ENCODE measurements at places on chromosomes 13 and 19.
A peak's percentile ranks its signal among the peaks of the same experiment; 100 is the strongest.

DNA sequence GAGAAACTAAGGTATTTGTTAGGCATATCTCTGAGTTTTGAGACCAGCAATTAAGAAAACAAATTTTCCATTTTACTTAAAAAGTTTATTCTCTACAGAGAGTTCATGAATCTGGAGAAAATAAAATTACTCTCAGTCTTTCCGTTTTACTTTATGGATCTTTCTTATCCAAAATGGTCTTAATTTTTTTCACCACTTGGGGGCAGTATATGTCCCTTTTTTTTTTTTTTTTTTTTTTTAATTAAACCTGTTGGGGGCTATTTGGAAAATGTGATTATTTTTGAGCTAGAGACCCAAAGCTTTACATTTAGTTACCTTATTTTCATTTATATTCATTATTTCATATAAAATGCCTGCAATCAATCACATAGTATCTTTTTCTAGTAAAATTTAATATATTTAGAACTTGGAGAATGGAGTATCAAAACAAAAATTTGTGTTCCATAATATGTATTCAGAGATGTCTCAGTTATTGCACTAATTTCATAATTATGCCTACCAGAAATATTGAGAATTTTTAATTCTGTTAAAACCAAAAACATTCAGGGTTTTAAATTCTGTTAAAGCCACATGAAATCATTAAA, 27.1 kb downstream of the PIBF1 start:
- no peak for DNase-seq

- DNase-seq, result no peak
Observed at GRCh38 chr19:47693903-47694302, 19.3 kb upstream of the EHD2 start.

DNA sequence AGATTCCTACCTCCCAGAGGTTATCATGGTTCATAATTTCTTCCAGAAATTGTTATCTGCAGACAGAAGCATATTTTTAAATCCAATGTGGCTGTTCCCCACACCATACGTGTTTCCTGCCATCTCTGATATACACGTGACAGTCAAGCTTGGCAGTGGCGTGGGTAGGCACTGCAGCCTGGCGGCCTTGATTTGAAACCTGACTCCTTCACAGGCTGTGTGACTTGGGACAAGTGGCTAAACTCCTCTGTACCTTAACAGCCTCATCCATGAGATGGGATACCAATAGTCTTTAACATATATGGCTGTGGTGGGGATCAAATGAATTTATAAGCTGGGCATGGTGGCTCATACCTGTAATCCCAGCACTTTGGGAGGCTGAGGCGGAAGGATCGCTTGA, 33.2 kb downstream of the DPF1 start:
- no peak for DNase-seq

DNA sequence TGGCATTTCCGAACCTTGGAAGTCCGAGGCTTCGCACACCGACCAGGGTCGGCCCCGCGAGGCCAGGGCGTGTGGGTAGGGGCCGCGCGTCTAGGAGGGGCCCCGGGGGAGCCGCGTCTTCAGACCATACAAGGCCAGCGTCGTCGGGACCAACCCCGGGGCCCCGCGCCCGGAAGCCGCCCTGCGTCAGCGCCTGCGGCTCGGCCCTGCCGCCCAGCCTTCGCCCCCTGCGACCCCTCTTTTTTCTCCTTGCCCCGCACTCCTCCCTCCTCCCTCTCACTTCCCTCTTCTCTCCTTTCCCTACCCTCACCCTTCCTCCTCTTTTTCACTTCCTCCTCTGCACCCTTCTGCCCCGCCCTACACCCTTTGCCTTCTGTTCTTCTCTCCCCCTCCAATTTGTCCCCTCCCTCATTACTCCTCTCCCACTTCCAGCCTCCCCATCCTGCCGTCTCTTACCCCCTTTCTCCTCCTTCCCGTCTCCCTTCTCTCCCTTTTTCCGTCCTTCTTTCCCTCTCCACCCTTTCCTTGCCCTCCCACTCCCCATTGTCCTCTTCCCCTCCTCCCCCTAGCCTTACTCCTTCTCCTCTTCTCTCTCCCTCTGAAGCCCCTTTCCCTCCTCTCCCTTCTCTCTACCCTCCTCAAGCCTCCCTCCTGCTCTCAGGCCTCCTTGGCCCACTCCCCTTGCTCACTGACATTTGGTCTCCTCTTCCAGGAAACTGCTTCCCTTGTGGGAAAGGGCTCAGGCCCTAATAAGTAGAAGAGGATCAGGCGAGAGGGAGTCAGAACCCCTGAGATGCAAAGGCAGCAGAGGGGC, 2.2 kb upstream of the PLEKHG2 start:
- peak; percentile 77 for DNase-seq

DNA sequence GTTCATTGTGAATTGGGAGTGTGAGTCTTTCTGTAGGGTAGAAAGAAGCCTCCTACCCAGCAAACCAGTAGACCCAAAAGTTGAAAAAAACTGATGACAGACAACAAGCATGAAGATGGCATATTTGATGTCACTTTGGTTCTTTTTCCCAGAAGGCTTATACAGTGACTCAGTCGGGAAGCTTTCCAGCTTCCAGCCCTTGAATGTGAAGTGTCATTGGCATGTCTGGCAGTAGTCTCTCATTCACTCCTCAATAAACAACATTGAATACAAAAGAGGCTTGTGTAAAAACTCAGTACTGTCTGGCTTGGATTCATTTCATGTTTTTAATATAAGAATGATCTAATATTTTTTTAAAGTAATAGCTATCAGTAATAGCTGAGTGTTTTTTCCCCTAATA, 68.7 kb downstream of the IPO5 start:
- no peak for DNase-seq

DNA sequence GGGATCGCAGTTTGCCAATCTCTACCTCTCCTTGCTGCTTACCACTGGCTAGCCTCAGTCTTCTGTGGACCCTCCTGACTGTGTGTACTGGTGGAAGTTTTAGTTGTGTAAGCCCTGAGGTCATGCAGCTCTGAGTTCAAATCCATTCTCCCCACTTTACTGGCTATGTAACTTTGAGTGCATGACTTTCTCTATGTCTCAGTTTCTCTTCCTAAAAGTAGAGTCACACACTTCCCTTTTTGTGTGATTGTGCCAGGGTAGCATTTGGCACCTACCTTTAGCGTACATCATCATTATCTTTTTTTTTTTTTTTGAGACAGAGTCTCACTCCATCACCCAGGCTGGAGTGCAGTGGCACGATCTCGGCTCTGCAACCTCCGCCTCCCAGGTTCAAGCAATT, 70.3 kb downstream of the MAP4K1 start:
- no peak for DNase-seq

GRCh38 chr19:33722456-33723239, 74.0 kb upstream of the KCTD15 start:
- DNase-seq, result no peak

- no peak for DNase-seq
Observed at GRCh38 chr19:29617366-29618266, 11.5 kb downstream of the POP4 start.

DNA sequence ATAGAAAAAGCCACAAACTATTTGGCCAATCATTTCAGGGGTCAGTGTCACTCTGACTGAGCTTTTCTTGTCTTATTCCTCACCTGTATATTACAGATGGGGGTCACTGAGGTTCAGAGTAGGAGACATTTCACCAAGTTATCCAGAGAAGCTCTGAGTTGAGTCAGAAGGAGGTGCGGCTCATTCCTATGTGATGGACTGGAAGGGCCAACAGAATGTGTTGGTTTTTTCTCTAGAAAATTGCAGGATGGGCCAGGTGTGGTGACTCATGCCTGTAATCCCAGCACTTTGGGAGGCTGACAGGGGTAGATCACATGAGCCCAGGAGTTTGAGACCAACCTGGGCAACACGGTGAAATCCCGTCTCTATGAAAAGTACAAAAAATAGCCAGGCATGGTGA, 24.5 kb upstream of the ZNF83 start:
- no peak for DNase-seq

DNA sequence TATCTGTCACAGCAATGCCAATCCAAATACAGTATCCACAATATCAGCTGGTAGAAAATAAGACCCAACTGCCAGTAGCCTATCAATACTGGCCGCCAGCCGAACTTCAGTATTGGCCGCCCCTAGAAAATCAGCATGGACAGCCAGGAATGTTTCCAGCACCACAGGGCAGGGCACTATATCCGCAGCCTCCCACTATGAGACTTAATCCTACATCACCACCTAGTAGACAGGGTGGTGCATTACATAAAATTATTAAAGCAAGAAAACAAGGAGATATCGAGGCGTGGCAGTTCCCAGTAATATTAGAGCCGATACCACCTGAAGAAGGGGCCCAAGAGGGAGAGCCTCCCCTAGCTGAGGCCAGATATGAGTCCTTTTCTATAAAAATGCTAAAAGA, 111.3 kb downstream of the ZNF486 start:
- no peak for DNase-seq

GRCh38 chr13:39587939-39588338, 15.1 kb downstream of the LHFPL6 start:
- no peak for DNase-seq

GRCh38 chr13:96816874-96817273, 177.4 kb downstream of the OXGR1 start:
- no peak for DNase-seq

- no peak for DNase-seq
Observed at GRCh38 chr19:51256155-51256625, 5.3 kb downstream of the SIGLECL1 start.

GRCh38 chr19:55146078-55146704, 2.8 kb downstream of the TNNT1 start:
- no peak for DNase-seq

DNA sequence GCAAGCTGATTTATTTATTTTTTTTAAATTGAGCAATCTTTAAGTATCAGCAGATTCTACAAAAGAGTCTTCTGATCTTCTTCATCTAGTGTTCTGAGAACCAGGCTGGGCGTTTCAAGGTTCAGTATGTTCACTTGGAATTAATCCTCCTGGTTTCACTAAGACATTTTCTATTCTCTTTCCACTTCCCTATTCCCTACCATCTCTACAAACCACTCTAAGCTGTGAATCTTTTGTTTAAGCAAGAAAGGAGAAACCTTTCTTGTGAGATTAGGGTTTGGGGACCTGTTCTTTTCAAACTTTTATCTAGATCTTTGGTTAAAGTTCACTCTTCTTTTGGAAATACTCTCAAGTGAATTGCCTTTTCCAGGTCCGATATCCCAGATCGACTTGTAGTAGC, 59.3 kb downstream of the URI1 start:
- DNase-seq, result no peak

- DNase-seq, result peak; percentile 49
Observed at GRCh38 chr19:29526730-29527499, 1.1 kb downstream of the VSTM2B start.

DNA sequence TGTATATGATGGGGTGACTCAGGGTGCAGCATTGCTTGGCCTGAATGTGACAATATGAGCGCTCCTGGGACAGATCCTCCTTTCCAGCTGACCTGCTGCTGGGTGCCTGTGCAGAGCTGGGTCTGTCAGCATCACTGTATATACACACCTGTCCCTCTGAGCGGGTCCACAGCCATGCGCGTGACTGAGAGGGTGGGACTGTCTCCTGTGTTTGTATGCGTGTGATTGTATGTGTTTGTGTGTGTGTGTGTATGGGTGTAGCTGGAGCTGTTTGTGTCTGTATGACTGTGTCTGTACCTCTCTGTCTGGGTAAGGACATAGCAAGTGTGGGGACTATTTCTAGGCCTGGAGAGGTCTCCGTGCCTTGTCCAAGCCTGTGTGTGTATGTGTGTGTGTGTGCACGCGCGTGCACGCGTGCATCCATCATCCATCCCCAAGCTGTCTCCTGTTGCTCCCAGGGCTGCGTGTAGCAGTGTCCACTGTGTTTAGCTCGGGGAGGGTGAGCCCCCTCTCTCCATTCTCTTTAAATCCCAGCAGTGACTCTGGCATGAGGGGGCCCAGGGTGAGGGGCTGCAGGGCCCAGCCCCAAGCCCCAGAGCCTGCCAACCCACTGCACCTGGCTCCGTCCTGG, 8.3 kb downstream of the IGLON5 start:
- DNase-seq, result no peak

- no peak for DNase-seq
Observed at GRCh38 chr19:53908935-53909415, at the start of gene CACNG7. Gene CACNG7, plus strand, starts transcription at chr19:53909278. Its CDS starts 3,554 bp downstream, at chr19:53912832.

DNA sequence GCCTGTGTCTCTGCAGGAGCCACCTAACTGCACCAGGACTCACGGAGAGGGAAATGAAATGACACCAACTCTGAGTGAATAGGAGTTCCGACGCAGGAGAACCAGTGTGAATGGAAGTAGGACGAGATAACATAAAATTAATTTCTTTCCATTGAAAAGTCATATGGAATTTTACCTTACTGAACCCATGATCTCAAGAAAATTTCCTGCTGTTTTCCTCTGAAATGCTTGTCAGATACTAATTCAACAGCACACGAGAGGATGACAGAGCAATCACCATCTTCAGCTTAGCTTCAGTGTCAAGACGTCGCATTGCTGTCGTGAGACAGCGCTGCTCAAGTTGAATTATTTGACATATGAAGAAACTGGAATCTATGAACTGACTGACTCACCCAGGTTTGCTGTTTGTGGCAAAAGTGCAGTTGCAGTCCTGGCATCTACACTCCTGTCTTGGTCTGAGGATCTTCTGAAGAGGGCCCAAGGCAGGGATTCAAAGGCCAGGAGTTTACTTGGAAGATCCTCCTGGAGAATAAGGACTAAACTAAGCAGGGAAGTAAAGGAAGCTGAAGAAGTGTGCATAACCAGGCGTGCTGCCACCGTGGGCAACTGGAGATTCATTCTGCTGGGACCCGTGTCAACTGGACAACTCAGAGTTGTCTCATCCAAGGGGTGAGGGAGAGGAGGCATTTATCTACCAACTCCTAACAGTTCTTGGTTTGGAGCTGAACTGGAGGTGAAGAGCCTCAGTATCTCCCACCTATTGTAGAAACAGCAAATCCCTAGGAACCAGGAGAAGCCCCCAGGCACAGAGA, 214.4 kb upstream of the IRS2 start:
- no peak for DNase-seq

- DNase-seq, result no peak
Observed at GRCh38 chr13:27919659-27919933, 204 bp upstream of the PDX1 start.

- no peak for DNase-seq
Observed at GRCh38 chr19:18386543-18387271, 749 bp downstream of the GDF15 start.

- no peak for DNase-seq
Observed at GRCh38 chr19:17576758-17577456, 21.5 kb downstream of the COLGALT1 start.

DNA sequence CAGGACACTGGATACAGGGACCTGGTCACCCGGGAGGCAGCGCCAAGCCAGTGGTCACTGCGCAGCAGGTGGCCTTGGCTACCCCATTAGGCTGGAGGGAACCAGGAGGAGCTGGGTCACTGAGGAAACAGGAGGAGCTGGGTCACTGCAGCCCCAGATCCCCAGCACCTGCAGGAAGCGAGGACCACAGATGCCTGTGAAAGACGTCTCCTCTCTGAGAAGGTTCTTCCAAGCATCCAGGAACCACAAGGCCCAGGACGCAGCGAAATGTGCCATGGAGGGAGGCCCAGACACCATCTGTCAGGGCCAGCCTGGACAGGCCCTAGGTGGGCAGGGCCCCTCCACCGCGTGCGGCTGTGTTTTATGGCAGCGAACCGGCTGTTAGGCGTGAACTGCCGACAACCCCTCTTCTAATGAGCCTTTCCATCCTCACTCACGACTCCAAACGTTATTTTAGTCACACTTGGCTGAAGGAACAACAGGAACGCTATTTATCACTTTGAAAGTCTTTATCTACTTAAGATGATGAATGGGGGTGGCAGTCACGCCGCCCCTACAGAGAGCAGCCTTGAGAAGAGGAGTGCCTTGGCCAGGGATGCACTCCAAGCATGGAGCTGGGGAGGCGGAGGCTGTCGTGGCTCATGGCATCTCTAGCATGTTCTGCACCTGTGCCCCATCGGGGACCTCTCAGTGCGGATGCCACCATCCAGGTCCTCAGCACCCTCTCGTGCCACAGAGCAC, 53.3 kb downstream of the CEBPG start:
- DNase-seq, result no peak

GRCh38 chr13:111215081-111216047, 100.3 kb downstream of the ARHGEF7 start:
- DNase-seq, result no peak
